AG10803 (cell line): ENCODE measurements at places on chromosomes 6 and 20.
A peak's percentile ranks its signal among the peaks of the same experiment; 100 is the strongest.

DNA sequence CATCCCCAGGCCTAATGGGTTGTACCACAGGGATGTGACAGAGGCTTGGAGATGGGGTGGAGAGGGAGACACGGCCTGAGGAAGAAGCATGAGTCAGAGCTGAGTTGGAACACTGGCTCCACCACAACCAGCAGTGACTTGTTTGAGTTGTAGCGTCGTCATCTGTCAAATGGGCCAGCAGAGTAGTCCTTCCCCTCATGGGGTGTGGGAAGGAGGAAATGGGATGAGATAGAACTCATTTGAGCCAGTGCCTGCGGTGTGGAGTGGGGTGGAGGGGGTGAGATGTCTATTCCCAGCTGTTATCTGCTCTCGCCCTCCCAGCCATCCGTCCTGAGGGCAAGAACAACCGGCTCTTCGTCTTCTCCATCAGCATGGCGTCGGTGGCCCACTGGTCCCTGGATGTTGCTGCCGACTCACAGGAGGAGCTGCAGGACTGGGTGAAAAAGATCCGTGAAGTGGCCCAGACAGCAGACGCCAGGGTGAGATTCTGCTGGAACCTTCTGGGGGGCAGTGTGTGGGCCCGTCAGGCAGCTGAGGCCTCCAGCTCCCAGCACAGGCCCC lies 32.5 kb downstream of the PLCG1 start:
- peak; percentile 66 for DNase-seq

- peak; percentile 56 for DNase-seq
These were observed 18.4 kb upstream of the PTPRK start for GRCh38 chr6:128538763-128539162.

DNA sequence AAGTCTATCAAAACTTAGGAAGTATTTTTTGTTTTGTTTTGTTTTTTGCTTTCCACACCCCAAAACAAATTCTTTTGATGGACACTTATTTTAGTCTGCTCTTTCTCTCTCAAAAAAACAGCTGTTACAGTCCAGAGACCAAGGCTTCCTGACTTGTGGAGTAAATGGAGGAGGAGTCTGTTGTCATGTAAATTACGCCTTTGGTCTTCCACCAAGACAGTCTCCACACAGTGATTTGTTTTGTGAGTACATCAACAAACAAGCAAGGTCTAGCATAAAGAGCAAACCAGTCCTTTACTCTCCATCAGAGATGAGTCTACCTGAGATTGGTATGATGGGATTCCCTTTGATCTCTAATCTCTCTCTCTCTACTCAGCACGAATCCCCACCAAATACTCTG lies 588.0 kb upstream of the ARID1B start:
- no peak for DNase-seq

- DNase-seq = peak; percentile 77
These were observed 33.8 kb upstream of the TMEM244 start for GRCh38 chr6:129894921-129895320.

GRCh38 chr6:24227556-24227955 lies 101.5 kb downstream of the NRSN1 start:
- DNase-seq = no peak

DNA sequence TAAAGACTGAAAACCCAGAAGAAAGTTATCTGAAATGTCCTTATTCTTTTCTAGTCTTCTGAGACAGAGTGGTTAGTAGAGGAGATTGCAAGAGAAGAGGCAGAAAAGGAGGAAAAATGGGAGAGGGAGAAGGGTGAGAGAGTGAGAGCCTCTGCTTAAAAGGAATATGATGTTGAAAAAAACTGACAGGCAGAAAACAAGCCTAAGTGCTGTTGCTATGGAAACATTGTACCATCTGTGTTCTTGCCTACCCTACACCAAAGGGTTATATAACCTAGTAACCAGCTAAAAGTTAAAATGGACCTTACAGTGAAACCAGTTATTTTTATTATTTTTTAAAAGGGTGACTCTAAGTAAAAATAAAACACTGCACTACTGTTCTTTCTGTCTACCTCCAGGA lies 28.3 kb upstream of the SH3BGRL2 start:
- DNase-seq = no peak

GRCh38 chr6:20223141-20223540 lies 10.9 kb upstream of the MBOAT1 start:
- no peak for DNase-seq

DNA sequence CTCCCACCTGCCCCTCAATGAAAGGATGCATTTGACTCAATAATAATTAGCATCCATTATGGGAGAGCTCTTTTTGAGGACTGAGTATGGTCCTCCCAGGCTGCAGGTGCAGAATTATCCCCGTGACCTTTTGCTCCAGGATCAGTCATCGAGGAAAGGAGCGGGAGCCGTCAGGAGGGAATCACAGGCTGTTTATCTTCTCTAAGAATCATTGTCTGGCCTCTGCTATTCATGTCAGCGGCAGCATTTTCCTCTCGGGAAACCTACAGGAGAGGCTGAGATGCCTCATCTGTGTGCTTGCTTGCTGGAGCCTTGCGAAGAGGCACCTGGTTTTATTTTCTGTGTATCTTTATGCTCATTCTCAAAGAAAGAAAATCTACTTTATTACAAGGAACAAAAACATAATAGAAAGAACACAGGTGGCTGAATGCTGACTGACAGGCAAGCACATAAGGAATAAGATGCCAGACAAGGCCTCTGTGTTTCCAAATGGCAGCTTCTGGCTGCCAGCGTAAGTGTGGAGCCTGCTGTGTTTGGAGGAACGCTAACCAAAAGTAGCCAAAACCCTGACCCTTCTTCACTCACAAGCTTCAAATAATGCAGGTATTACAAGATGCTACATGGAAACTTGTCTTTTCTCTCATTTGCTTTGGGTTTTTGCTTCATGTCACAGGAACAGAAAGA lies 539.1 kb upstream of the MARCKS start:
- no peak for DNase-seq

DNA sequence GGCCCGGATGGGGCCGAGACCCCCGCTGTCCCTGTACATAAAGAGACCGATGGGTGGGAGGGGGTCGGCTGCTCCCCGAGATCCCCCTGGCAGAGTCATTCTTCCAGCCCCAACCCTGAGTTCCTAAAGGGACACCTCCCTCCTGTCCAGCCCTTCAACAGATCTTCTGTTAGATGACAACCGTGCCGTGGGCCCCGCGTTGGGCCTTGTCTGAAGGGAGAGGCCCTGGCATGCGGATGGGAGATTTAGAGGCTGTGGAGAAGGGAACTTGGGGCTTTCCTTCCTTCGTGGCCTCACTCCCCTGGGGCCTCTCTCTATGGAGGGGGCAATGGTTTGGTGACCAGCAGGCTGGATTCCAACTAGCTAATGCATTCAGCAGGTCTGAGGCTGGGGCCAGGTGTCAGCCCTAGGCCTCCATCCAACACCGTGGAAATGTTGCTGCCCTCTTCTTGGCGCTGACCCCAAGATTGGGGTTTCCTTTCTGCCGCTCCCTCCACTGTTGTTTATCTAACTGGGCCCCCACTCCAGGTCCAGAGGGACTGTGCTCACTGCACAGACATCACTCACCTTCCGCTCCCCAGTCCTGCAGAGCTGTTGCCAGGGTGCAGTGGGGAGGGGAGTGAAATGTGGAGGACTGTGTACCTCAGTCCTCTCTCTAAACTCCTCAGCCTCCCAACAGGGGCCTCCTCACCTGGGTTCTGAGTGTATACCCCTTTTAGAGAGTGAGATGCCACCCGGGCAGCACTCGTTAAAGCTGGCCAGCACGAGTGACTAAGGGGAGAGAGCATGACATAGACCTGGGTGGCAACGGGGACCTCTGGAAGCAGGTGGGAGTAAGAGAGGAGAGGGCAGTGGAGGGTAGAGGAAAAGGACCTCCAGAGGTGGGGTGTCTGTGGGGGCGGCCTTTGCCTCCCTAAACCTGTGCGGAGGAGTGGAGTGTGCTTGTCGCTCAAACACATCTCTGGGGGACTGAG lies 6.7 kb downstream of the TMEM151B start:
- DNase-seq = no peak

DNA sequence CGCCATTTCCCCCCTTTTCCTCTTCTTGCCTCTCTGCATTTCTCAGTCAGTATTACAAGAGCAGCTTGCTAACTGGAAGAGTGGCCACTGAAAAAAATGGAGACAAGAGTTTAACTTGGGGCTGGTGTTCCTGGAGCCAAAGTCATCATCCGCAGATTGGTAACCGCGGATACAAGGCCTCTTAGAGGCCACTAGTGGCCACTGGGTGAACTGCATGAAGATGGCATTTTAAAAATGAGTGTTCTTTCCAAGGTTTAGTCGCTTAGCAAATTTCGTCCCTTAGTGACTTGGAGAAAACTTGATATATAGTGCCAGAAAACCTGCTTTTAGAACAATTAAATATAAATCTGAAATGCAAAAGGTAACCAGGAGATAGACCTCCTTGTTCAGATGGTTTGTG lies 4.8 kb downstream of the F13A1 start:
- DNase-seq = peak; percentile 45

- DNase-seq = no peak
These were observed 12.5 kb downstream of the PRPH2 start for GRCh38 chr6:42709871-42710270.

- DNase-seq = peak; percentile 60
These were observed 59.0 kb upstream of the FAM184A start for GRCh38 chr6:119137194-119138072.

GRCh38 chr20:63014710-63015109 lies 7.9 kb upstream of the BHLHE23 start:
- no peak for DNase-seq

GRCh38 chr6:118571121-118571520 lies 23.0 kb downstream of the PLN start:
- DNase-seq = no peak

- no peak for DNase-seq
These were observed 17.0 kb upstream of the PXDC1 start for GRCh38 chr6:3768502-3768901.

GRCh38 chr6:36786055-36786675 lies 53.1 kb downstream of the CPNE5 start:
- no peak for DNase-seq

DNA sequence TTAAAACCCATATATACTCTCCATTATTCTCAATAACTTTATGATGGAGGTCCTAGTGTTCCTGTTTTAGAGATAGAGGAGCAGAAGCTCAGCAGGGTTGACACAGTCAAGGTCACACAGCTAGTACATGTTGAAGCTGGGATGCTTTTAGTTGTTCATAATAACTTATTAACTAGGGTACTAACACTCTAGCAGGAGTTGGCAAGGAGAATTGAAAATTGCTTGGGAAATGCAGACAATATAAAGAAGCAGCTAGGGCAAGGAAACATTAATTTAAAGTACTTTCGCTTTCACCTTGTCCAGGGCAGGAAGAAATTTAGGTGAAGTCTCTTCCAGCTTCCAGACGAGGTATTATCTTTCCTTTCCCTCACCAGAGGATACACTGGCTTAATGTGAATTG lies 133.7 kb downstream of the RCAN2 start:
- no peak for DNase-seq

GRCh38 chr6:52560462-52560861 lies 16.4 kb downstream of the TRAM2 start:
- no peak for DNase-seq

DNA sequence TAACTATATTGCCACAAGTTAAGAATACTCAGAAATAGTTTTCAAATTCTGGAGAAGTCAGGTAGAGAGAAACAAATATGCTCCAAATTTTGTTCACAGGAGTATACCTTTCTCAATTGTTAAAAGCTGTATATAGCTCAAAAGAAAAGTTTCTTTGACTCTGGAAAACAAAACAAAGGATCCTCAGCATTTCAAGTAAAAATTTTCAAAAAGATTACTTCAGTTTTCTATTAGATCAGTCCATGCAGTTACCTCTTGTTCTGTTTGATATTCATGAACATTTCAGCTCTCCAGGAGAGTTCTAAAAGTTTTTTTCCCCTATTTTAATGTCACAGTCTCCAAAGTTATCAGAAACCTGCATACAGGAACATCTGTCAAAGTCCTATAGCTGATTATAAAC lies 30.4 kb upstream of the ENTPD6 start:
- no peak for DNase-seq

GRCh38 chr6:37241775-37242428 lies 15.7 kb upstream of the TBC1D22B start:
- no peak for DNase-seq

- no peak for DNase-seq
These were observed 99.8 kb upstream of the PTPN1 start for GRCh38 chr20:50410343-50410742.

DNA sequence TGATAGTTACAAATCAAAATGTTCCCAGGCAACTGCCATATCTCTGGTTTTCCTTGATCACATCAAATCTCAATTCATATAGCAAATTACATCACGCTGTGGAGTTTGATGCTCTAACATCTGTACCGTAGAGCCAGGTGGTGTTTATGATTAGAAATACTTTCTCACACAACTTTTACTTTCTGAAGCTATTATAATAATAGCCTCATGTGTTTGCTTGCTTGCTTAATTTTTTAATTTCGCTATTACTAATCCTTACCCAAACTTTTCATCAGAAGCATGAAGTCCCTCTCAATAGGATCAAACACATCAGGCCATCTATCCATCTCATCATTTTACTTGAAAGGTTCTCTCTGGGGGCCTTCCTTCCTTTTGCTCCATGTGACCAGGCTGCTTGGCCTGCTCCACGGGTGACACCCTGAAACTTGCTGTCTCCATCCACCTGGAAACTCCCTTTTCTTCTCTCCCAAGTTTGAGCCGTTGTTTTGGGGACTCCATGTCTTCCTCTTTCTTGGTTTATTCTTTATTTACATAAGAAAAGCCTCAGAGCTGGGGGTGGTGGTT lies 75.4 kb downstream of the ADAT2 start:
- no peak for DNase-seq

DNA sequence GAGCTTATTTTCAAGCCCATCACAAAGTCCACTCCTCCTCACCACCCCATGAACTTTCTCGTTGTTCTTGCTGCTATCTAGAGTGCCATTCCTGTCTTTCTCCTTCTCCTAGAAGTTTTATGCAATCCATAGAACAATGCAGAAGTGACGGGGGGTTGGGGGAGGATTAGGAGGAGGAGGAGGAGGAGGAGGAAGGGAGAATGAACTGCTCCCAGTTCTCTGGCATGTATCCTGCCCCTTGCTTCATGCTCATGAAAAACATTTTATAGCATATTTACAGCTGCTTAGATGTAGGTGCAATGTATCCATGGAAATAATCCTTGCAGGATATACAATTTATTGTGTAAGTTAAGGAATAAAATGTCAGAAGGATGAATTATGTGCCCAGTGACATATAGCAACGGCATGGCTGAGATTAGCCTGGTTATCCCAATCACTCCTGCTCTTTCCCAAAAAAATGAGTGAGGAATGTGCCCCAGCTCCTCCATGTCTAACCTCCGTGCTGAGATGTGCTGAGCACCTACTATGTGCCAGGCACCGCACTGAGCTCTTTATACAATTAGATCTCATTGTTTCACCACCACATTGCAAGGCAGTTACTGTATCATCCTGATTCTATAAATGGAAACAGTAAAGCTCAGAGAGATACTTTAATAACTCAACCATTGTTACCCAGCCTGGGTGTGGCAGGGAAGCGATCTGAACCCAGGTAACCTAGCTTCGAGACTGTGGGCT lies 41.6 kb upstream of the TFAP2C start:
- DNase-seq = no peak

- DNase-seq = no peak
These were observed 48.2 kb upstream of the LRRC1 start for GRCh38 chr6:53746442-53747103.

DNA sequence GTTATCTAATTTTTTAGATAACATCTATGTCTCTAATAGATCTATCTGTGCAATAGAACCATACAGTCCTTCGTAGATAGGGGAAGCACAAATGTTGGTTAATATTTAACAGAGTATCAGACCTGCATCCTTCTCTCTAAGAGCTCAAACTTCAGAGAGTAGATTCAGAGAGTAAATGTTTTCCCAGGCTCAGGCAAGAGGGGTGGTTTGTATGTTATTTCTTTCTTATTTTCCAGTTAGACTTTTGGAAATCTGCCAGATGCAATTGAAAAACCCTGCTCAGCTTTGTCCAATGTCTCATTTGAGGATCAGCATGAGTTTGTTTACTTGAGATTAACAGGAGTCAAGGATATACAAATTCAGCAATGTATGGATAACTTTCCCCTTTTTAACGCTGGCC lies 361.9 kb downstream of the BCKDHB start:
- DNase-seq = no peak
